ENCODE measurements at places on chromosomes 2 and 18.

DNA sequence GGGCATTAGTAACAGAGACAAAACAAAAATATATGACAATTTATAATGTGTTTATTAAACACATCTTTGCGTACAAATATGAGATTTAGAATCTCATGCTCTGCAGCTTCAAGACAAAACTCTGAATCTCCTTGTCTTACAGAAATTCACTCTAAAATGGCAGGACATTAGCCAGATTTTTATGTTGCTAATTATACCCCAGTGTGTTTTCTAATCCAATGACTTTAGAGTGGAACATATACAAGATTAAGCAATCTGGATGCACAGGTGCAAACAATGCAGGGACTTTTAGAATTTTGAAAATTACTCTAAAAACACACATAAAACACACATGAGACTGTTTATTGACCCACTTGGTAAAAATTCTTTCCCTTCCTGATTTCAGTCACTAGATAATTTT, 85.9 kb downstream of the CALCRL start:
- DNase-seq: no peak

- DNase-seq: no peak
These were observed 6.3 kb downstream of the RAX start for GRCh38 chr18:59266886-59267502.

GRCh38 chr2:174161490-174161889, 86.8 kb downstream of the OLA1 start:
- DNase-seq: no peak

DNA sequence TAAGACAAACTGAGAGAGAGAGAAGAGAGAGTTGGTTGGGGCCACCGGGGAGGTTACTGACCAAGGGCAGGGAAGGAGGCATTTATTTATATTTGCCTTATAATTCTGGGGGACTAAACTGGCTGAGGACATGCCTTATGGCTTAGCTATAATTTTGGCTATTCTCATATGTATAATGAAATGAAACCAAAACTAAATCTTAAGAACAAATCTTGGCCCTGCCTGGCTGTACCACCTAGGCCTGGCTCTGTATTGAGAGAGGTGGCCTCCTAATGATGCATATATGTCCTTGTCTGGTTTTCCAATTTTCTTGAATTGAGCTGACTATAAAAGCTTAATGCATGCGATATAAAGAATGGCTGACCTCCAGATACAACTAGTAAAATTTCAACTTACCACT, 3.5 kb upstream of the PPP1CB start:
- DNase-seq: no peak

GRCh38 chr2:144682248-144682647, 162.3 kb upstream of the ZEB2 start:
- no peak for DNase-seq

DNA sequence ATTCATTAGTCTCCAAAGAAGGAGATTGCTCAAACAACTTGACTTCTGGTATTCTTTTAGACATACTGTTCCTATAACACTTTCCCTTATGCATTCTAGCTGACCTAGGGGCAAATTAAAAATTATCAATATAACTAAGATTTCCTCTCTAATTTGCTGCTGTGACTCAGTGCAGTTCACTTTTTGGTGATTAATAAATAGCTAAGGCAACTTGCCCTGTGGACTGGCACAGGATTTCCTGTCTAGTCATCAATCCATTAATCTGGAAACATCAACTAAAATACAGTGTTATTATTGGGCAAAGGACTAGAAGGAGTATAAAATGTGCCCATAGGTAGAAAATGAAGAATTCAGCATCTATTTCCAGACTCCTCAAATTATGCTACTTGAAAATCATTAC, 83.5 kb upstream of the SERPINE2 start:
- peak; percentile 46 for DNase-seq

- no peak for DNase-seq
These were observed 119.0 kb upstream of the CDH7 start for GRCh38 chr18:65631766-65632165.

DNA sequence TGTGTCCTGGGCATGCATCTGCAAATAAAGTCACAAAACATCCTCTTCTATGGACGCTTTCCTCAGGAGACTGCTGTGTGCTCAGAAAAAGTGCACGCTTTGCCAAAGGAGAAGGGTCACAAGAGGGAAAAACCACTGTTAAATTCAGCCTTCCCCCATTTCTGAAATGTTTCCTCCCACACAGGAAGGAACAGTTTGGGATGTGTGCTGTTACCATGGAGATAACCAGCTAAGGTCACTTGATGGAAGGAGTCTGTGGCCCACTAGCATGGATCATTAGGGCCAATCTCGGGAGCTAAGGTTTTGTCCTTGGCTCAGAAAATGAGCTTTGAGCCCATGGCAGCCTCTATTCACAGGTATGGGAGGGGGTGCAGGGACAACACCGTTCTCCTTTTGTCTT, 5.6 kb downstream of the KCNE4 start:
- DNase-seq: no peak

DNA sequence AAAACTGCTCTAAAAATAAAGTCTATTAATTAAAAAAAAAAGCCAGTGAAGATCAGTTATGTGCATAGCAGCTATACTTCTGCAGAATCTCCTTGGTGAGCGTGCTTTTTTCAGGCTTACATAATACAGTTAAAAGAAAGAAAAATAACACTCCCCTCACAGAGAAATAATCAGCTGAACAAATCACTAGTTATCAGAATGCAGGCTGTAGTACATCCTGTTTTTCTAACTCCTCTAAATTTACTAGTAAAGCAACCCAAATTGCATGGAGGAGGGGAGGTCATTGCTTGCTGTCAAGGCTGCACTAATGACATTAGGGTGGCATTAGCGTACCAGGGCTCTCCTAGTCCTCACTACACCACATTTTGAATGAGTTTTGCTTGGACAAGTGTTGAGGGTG, 192.2 kb downstream of the PLCL1 start:
- no peak for DNase-seq

- no peak for DNase-seq
These were observed 24.6 kb upstream of the TXNDC2 start for GRCh38 chr18:9861157-9861556.

DNA sequence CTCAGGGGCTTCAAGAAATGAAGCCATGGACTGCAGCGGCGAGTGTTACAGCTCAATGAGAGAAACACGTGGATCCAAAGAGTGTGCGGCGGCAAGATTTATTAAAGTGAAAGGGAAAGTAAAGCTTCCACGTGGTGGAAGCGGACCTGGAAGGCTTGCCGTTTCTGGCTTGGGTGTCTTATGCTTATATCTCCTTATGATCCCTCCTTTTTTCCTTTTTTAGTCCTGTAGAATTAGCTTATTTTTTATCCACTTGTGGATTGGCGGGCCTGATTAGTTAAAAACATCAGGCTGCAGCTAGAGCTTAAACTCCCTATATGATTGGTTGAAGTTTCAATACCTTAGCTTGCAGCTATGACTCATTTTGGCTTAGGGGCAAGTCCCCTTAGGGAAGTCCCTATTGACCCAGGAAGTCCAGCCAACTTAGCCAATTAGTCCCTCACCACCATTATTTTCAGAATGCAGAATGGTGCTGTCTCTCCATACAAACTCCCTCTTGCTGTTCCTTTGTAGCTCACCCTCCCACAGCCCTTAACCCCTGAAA, 11.6 kb upstream of the HNMT start:
- DNase-seq: no peak

DNA sequence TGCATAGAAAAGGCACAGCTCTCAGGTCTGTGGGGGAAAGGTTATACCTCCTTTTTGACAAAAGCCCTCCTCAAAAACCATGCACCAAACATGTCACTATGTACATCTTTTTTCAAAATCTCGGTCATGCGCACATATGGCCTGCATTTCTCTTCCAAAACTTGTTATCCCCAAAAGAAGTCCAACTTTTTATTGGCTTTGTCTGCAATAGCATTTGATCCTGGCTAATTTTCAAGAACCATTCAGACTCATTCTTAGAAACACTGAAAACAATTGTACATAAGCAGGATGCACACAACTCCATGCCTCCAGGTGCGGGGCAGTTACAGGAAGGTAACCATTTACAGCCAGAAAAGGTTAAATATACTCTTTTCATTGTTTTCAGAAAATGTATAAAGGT, 21.9 kb downstream of the SERTAD2 start:
- DNase-seq: no peak

- no peak for DNase-seq
These were observed 58.8 kb upstream of the ANKRD44 start for GRCh38 chr2:197369228-197369932.

DNA sequence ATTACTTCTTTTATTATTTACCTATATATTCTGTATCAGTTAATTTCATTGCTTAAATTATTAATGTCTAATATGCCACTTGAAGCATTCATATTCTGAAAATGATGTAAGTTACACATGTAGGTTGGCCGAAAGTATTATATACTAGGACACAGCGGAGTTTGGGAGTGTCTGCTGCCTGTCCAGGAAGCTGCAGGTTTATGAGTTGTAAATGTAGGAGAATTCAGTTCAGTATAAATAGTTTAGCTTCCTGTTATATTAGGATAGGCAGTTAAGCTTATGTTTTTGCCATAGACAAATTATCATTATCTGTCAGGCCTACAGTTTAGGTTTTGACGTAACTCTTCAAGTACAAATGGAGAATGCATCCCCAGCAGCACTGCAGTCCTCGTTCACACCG, 18.9 kb upstream of the ZNF236 start:
- no peak for DNase-seq

DNA sequence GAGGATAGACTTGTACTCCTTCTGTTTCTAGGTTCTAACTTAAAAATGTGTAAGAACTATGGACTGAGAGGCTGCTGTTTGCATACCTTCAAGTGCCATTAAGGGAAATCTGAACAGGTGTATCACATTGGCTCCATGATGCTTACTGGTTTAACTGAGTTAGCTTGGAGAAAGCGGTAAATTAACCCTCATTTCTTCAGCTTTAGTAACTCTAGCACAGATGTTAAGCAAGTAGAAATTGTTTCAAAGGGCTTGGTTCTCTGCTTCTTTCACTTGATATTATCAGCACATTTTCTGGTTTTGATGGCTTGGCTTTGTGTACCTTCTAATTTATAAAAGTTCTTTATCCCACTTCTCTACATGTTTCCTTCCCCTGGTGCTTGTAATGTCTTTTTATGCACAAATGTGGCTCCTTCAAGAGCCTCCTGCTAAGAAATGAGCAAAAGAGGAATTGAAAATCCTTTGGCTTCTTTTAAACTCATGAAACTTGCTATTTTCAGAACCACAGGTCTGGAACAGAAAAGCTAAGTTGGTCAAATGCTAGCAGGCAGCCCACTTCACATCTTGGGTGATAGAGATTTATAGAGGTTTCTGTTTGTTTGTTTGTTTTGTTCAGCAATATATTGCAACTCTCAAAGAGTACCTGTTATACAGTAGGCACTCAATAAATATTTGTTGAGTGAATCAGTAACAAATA, 249.9 kb upstream of the THUMPD2 start:
- no peak for DNase-seq

DNA sequence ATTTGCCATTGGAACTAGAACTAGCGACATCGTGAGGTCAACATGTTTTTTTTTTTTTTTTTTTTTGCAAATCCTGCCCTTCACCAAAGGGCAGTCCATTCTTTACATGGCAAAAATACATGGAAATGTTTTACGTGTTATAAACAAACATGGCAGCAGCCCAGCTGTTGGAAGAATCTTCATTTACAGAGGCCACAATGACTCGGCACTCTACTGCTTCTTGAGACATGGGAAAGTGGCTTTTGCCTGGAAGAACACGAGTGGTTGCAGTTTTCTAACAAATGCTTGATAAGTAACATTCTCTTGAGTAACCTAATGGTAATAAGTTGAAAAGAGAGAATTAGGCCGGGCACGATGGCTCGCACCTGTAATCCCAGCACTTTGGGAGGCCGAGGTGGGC, 22.8 kb upstream of the POLR1B start:
- no peak for DNase-seq

GRCh38 chr18:46152808-46153617, 48.8 kb downstream of the HAUS1 start:
- peak; percentile 50 for DNase-seq

GRCh38 chr2:26020231-26020640, 13.6 kb upstream of the RAB10 start:
- no peak for DNase-seq

DNA sequence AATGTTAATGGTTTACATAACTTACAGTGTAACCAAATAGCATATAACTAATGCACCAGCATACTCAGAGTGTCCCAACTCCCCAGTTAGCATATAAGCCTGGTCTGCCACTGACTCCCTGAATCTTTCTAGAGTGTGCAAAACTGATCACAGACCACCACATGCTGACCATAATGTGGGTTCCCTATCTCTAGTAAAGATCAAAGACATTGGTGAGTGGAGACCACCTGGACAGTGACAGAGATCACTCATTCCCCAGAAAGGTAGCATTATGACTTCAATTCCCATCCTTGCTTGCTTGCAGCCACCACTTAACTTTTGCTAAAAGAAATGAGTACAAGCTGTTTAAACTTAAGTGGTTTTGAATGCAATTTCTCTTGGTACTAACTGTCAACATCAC, 39.0 kb downstream of the KANSL1L start:
- no peak for DNase-seq

GRCh38 chr2:204313256-204313655, 232.0 kb upstream of the PARD3B start:
- DNase-seq: no peak
